Glomerular endothelial cell (primary cell): ENCODE measurements at places on chromosomes 16 and 17. TPM values are rescaled to one million over a fixed set of nuclear protein-coding genes. Genes with fewer than 3 reads are reported as not detected.

- DNase-seq = no peak
Observed at GRCh38 chr17:17849147-17849820, 12.5 kb upstream of the SREBF1 start.

DNA sequence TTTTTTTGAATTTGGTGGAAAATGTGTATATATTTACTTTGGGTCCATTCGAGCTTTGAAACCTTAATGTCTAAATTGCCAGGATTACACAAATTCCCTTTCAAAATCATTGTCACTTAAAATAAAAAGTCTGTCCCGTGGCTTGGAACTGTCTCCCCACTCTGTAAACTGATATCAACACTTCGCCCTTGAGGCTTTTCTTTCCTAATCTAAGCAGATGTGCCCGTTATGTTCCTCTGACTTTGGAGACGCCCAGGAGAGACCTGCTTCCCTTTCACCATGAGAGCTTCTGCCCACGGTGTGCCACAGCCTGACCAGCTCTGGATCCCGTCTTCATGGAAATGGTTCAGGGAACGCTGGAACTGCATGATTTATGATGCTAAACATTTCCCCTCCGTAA, 151.3 kb downstream of the C16orf95 start:
- no peak for DNase-seq

- no peak for DNase-seq
Observed at GRCh38 chr17:58666858-58667267, 25.0 kb downstream of the TEX14 start.

- DNase-seq = no peak
Observed at GRCh38 chr17:63361182-63361581, 84.9 kb downstream of the CYB561 start.

- DNase-seq = no peak
Observed at GRCh38 chr16:62033065-62033464, 3.2 kb downstream of the CDH8 start.

- DNase-seq = no peak
Observed at GRCh38 chr16:51231702-51232101, 80.6 kb upstream of the SALL1 start.

DNA sequence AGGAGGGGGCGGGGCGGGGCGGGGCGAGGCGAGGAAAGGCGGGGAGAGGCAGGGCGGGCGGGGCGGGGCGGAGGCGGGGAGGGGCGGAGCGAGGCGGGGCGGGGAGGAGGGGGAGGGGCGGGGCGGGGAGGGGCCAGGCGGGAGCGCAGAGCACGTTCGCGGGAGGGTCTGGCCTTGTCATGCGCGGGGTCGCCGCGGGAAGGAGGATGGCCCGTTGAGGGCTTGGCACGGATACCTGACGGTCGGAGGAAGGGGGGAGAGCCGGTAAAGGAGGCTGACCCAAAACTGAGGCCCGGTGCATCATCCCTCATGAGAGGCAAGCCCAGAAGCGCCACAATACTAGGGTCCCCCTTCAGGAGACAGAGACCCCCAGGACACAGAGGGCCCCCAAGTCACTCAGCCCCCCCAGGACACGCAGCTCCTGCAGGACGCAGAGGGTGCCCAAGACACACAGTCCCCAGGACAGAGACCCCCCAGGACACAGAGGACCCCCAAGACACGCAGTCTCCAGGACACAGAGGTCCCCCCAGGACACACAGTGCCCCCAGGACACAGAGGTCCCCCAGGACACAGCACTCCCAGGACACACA, 593 bp upstream of the WDR45B start:
- DNase-seq = no peak

GRCh38 chr16:27852681-27853080, 210.8 kb downstream of the GSG1L start:
- no peak for DNase-seq

- DNase-seq = no peak
Observed at GRCh38 chr16:3957344-3957980, 76.9 kb upstream of the CREBBP start.

- DNase-seq = no peak
Observed at GRCh38 chr16:87472935-87473334, 19.9 kb downstream of the ZCCHC14 start.

JPH3 gene
- 0.23 and 1.0 TPM in 2 replicates for total RNA-seq

DNA sequence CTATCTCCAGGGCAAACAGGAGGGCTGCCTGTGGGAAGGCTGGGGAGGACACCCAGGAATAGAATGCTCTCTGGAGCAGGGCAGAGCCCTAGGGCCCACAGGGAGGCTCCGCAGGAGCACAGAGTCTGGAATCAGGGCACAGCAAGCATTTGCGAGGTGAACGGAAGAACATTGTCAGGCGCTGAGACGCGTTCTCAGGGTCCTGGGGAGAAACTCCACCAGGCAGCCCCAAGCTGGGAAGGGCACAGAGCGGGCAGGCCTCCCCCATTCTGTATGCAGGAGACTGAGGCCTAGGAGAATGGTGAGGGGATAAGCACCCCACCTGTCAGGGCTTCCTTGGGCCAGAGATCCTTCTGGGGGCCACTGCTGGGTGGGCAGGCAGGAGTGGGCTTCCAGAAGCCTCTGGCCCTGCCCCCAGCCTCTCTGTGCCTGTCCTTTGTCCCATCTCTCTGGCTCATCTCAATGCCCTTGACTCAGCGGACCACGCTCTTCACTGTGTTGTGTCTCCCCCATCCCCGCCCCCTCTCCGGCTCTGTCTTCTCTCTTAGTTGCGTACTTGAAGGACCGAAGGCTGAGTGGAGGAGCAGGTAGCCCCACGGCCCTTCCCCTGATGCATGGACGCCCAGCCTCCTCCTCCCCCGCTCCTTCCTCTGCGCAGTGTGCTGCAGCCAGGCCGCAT, 5.1 kb upstream of the SETD6 start:
- no peak for DNase-seq

CD79B gene
- 0.70 and 3.2 TPM in 2 replicates for total RNA-seq

DNA sequence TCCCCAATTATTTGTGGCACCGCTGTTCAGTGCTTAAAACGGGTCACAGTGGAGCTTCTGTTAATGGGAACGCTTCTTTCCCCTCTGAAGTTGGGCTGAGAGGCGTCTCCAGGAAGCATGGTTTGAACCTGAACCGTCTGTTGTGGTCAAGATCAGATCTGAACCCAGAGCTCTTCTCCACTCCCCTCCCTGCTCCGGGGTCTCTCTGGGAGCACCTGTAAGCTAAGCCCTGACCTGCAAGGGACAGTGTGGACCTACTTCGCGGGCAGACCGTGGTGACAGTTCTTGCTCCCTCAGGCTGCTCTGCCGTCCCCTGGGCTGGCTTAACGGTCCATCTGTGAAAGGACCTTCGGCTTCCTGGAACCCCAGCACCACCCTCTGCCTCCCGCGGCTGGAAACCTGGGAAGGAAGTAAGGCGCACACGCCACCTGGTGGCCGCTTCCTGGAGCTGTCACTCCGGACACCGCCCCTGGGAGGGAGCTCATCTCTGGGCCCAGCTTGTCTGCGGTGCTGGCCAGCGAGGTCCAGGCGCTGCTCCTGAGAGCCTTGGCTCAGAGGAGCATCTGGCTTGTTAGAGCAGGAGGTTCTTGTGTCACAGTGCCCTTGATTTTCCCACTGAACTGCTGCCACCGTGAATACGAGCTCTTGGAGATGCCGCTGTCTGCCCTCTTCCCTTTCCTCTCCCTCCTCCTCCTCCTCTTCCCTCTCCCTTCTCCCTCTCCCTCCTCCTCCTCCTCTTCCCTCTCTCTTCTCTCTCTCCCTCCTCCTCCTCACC, 518.5 kb upstream of the EEF2KMT start:
- no peak for DNase-seq

RASD1 gene
- total RNA-seq = 2.9 and 5.2 TPM in 2 replicates

- no peak for DNase-seq
Observed at GRCh38 chr16:14549789-14550153, 80.3 kb downstream of the PARN start.

CCL16 gene
- not detected in 2 replicates for total RNA-seq

- no peak for DNase-seq
Observed at GRCh38 chr16:86511317-86512161, 1.2 kb downstream of the FOXF1 start.

- DNase-seq = no peak
Observed at GRCh38 chr16:49469930-49470451, 96.4 kb downstream of the C16orf78 start.

DNA sequence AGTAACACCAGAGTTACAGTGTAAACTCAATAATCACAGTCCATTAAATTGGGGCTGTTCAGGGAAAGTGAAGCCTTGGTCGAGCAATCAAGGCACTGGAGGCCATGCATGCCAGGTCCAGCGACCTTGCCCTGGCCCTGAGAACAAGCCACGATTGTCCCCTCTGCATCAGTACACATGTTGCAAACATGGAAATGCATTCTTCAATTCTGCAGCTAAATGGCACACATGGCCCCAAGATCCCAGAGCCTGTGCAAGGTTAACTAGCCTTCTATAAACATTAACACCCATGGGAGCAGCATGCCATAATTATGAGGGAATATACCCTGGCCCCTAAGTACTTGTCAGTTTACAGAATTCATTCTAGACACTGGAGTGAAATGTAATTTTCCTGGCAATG, 204.7 kb downstream of the HS3ST3B1 start:
- no peak for DNase-seq

QRICH2 gene
- 3.5 and 6.8 TPM in 2 replicates for total RNA-seq

TAC4 gene
- total RNA-seq = not detected in 2 replicates

GRCh38 chr17:79685121-79685520, 45.6 kb upstream of the ENPP7 start:
- DNase-seq = no peak

DNA sequence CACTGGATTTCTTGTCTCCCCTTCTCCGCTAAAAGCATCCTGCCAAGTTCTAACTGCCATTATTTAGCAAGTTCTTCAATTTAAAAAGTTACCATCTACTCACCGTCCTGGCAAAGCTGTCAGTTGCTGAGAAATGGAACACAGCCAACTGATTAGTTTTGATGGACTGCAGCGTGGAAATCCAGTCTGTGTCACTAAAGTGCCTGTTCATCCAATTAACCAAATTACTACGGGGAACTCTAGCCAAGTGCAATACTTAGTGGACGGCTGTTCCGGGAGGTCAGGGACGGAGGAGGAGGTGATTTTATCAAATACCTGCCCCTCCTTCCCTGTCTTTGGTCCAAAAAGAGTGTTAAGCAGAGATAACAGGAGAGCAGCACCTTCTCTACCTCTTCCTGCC, 260.7 kb downstream of the MAF start:
- DNase-seq = no peak

DNA sequence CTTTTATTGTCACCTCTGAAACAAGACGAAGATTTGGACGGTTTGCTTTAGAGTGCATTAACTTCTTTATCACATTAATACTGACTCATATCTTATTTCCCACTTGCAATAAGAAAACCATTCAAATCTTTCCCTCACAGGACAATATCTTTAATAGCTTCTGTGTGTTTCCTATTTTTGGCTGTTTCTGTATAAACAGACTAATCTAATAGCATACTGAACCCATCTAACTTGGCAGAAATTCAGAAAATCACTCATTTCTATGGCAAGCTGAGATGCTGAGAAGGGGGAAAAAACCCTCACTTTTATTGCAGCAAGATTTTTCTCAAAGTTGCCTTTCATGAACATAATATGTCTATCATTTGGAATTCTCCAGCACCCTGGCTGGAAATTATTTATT, 524.9 kb downstream of the WWOX start:
- DNase-seq = no peak

AKAP10 gene
- total RNA-seq = 16.7 and 16.8 TPM in 2 replicates

- DNase-seq = no peak
Observed at GRCh38 chr17:82309656-82310570, 7.5 kb downstream of the CD7 start.

DNA sequence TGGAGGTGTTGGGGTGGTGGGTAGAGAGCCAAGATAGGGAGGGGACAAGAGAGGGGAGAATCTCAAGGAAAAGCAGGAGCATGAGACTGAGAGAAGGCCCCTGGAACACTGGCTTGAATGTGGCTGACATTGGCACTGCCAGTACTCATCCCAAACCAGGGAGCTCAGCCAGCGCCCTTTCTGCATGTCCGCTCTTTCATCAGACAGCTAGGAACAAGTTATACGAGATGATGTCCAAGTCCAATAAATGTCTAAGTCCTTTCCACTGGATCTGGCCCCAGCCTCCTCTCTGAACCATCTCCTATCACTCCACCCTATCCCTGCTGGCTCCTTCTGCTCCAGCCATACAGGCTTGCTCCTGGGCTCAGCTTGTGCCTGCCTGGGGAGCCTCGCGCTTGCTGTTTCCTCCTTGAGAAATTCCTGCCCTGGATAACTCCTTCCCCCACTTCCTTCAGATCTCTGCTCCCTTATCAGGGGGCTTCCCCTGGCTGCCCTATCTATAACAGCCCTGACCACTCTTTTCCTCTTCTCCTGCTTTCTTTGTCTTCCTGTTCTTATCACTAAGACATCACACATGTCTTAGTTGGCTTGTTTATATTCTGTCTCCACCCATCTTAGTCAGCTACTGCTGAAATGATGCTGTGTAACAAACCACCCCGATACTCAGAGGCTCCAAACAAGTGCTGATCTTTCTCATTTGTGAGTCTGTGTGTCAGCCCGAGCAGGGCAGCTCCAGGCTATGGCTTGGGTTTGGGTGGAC, 37.1 kb upstream of the MEOX1 start:
- no peak for DNase-seq

TPSD1 gene
- not detected in 2 replicates for total RNA-seq

DNA sequence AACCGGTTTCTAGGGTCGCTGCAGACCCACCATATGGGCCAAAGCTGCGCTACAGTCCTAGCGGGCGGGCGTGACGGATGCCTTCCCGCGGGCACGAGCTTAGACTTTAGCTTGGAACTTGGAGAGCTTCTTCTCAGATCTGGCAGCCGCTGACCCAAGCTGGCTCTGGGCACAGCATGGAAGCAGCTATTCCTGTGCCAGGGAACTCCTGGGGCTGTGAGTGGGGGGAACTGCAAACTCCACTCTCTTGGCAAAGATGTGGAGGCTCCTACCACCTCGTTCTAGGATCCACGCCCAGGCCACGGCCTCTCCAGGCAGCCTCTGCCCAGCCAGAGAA, 8.8 kb downstream of the FAAP100 start:
- DNase-seq = no peak

- no peak for DNase-seq
Observed at GRCh38 chr17:31274252-31274651, 22.8 kb downstream of the OMG start.

DNA sequence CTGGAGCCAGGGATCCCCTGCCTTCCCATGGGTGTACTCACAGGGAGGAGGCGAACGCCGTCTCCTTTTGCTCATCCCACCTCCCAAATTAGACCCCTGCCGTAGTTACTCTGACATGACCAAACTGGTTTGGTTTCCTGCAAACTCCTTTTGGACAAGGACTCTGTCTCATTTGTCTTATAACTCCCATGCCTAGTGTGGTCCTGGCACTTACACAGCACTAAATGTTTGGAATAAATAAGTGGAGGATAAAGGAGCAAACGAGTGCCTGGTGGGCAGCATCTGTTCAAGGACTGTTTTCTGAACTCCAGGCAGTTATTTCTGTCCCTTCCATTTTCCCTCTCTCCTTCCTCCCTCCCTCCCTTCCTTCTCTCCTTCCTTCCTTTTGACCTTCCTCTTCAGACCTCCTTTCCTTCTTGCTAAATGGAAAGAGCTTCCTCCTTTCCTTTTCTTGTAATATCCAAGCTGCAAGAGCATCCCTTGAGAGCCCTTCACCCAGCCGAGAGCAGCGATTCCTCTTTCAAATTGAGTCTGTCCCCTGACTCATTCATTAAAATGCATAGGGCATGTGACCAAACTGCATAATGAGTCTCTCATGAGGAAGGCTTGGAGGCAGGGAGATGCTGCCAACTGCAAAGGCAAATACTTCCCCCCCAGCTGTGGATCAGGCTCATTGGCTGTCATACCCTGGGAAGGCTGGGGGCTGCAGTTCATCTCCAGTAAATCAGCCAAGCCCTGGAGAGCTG, 36.8 kb downstream of the CHD9 start:
- no peak for DNase-seq

- DNase-seq = no peak
Observed at GRCh38 chr16:77657016-77657415, 65.3 kb upstream of the NUDT7 start.
